ENCODE measurements at places on chromosomes 6 and 20. TPM values are rescaled to one million over a fixed set of nuclear protein-coding genes. Genes with fewer than 3 reads are reported as not detected.

GRCh38 chr20:53750827-53751619, 157.4 kb upstream of the ZNF217 start:
- DNase-seq, result peak; percentile 74
- peaks cover 69% of the 10 kb centered on the region for H3K4me1 ChIP-seq
- peaks cover 9% of the 10 kb centered on the region for H3K27me3 ChIP-seq
- no peaks in the 10 kb centered on the region for H3K36me3 ChIP-seq
- peak overlapping the region; percentile 83 for H3K4me3 ChIP-seq

- peak overlapping the region; percentile 75 for H3K4me3 ChIP-seq
- no peaks in the 10 kb centered on the region for H3K36me3 ChIP-seq
- H3K4me1 ChIP-seq, result peaks cover 14% of the 10 kb centered on the region
- DNase-seq, result peak; percentile 33
- no peak overlapping the region for H3K27ac ChIP-seq
Observed at GRCh38 chr20:63955281-63955826, 862 bp downstream of the UCKL1 start.

GRCh38 chr20:12573442-12573841, 435.3 kb upstream of the SPTLC3 start:
- H3K4me3 ChIP-seq, result no peak overlapping the region
- no peak overlapping the region for H3K27ac ChIP-seq
- no peak for DNase-seq
- no peaks in the 10 kb centered on the region for H3K36me3 ChIP-seq
- H3K27me3 ChIP-seq, result no peaks in the 10 kb centered on the region
- peaks cover 30% of the 10 kb centered on the region for H3K4me1 ChIP-seq

ADGRB3 gene
- not detected for polyA plus RNA-seq

RIPOR2 gene
- 334 TPM for polyA plus RNA-seq

LYRM2 gene
- polyA plus RNA-seq, result 66.8 TPM

Measured in immature natural killer cell (primary cell).